GM04503 (cell line): ENCODE measurements at places on chromosomes 16 and 17.

DNA sequence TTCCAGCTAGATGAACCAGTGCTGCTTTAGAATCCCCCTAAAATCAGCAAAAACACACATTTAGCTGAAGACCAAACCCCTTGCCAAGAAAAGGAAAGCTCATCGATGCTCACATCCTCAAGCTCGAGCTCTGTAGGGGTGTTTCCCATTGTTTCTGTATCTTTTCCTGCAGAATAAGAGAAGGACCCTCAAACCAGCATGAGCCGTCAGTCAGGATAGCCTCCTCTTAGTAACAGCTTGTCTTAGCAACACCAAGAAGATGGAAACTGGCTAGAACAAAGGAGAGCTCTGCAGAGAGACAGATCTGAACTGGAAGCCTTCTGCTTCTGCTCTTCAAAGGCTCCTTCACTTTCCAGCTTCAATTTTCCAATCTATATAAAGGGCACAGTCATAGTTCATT is 32.0 kb downstream of the VAT1L start:
- no peak for DNase-seq

GRCh38 chr17:68676856-68677255 is 75.7 kb upstream of the FAM20A start:
- no peak for DNase-seq

- no peak for DNase-seq
Measured at GRCh38 chr17:33369149-33369548, 76.1 kb upstream of the ASIC2 start.

- DNase-seq, result no peak
Measured at GRCh38 chr16:73629011-73629410, 581.1 kb upstream of the ZFHX3 start.

DNA sequence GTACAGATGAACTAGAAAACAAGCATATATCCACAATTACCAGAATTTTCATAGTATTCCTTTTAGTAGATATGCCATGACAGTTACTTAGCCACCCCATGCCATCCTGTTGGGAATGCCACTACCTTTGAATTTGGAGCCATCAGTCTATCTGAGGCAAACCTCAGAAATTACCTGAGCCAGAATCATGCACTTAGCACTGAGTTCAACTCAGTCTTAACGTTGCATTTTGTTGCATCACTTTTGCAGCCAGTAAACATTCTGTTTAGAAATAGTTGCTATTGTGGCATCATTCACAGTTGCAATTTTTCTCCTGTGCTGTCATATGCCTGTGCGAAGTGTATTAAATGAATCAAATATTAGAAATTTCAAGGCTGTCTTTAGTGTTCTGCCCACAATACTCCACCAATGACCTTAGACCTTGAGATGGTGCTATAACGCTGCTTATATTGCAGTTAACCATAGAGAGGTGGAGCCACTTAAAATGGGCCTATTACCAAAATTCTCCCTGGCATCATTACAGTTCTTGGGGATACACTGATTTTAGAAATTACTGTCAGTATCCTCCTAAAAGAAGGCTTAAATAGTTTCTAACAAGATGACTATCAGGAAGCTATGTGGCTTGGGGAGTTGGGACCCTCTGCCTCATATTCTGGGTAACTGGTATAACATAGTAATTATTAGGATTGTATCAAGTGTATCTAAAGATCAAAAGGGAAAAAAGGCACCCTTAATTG is 11.1 kb downstream of the PTRH2 start:
- no peak for DNase-seq

DNA sequence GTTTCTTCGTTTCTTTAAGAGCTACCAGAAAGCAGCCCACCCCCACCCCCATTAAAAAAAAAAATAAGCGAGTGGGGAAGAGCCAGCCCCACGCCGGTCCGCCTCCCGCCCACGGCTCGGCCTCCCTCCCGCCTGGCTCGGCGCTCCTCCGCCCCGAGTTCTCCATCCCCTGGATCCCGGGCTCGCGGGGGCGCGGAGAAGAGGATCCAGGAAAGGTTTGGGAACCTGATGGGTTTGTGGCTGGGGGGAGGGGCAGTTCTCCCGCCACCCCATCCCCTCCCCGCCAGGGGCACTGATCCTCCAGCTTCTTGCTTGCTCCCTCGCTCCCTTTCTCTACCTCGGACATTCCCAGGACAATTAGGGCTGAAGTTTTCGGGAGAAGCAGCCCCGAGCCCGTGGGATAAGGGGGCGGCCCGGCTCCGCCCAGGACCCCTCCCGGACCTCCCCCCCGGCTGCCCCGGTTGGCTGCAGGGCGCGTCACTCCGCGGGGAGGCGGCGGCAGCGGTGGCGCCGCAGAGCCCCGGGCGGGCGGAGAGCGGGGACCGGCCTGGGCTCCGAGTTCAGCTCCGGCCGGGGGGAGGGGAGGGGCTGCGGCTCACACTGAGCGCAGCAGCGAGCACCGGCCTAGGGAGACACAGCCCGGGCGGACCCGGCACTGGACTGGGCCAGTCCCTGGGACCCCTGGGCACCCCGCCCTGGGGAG is 1.0 kb upstream of the SALL1 start:
- peak; percentile 56 for DNase-seq

DNA sequence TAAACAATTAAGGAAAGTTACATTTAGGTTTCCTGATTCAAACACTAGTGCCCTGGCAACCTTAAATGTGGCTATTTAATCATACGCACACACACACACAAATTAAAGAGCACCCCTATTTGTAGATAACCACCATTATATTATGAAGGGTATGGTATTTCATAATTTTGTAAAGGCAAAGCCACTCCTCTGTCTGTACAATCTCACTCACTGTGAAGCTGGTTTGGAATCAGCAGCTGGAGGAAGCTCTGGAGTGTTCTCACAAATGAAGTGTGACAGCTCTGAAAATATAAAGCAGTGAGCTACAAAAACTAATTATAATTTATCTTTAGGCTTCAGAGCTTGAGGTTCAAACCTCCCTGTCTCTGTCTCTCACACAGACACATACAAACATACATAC is 57.9 kb upstream of the KCNJ16 start:
- no peak for DNase-seq
